HCT116 (cell line): ENCODE measurements at places on chromosomes 6 and 20.

DNA sequence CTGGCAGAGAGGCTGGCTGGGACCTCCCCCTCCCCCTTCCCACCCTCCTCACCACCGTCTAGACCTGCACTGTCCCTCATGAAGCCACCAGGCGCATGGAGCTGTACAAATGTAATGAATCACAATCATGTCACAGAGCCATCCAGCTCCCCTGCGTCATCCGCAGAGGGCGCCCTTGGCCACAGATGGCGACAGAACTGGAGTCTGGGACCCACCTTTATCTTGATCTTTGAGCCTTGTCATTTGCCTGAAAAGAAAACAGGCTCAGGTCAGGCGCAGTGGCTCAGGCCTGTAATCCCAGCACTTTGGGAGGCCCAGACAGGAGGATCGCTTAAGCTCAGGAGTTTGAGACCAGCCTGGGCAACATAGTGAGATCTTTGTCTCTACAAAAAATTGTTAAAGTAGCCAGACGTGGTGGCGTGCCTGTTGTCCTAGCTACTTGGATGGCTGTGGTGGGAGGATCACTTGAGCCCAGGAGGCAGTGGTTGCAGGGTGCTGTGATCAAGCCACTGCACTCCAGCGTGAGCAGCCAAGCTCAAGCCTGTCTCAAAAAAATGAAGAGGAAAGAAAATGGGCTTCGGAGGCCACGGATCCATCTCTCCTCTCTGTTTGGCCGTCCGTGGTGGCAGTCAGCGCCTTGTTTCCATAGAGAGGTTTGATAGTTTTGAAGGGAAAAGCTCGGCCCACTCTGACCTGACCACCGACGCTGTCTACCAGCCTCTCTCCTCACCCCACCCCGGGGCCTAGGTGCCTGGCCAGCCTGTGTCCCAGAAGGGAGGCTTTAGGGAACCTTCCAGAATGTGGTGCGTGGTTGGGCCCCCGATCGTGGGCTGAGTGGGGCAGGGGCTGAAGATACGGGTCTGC is 6.2 kb downstream of the COL9A3 start:
- peak; percentile 85 for DNase-seq

DNA sequence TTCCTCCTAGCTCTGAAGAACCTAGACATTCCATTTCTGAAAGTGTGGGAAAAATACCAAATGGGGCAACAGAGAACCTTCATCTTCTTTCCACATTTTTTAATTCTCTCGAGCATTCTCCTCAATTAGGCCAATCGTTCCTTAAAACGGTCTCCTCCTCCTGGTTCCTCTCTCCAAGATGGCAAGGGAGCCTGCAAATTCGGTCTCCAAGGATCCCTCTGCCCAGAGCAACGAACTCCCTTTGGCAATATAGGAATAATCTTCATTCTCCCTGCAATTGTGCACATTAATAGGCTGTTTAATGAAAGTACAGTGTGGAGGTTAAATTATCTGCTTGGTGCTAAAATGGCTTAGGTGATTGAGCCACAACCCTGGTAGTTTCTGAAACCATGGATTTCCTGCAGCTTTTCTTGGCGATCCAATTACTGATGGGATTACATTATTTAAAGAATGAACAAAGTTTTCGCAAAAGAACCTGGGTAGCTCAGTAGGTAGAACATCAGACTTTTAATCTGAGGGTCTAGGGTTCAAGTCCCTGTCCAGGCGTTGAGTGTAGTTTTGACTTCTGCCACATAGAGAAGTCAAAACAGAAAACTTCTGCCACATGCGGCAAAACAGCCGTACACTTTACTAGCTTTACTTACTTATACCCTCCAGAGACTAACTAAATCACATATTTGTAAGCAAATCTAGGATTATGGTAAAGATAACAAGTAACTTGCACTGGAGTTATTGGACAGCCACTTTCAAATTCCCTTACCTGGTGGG is 102.9 kb upstream of the ZNF184 start:
- DNase-seq = peak; percentile 41

GRCh38 chr6:120278689-120279396 is 929.3 kb upstream of the MAN1A1 start:
- DNase-seq = no peak

- DNase-seq = no peak
Observed at GRCh38 chr6:30997301-30997700, 13.0 kb upstream of the MUC22 start.

DNA sequence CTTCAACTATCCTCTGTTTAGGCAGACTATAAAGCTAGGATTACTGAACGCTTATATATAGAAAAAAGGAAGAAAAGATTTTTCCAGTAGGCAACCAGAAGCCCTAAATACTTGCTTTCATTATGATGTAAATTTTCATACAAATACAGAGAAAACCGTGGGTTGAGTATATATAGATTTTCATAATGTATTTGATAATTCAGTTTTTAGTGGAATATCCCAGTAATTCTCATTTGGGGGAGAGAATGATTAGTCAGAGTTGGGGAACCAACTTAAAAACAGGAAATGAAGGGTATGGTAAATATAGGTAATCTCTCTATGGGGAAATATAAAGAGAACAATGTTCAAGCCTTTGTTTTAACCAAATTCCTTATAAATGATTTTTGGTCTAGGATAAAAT is 154.0 kb upstream of the CITED2 start:
- no peak for DNase-seq

GRCh38 chr6:135506270-135506997 is 8.9 kb upstream of the AHI1 start:
- no peak for DNase-seq

DNA sequence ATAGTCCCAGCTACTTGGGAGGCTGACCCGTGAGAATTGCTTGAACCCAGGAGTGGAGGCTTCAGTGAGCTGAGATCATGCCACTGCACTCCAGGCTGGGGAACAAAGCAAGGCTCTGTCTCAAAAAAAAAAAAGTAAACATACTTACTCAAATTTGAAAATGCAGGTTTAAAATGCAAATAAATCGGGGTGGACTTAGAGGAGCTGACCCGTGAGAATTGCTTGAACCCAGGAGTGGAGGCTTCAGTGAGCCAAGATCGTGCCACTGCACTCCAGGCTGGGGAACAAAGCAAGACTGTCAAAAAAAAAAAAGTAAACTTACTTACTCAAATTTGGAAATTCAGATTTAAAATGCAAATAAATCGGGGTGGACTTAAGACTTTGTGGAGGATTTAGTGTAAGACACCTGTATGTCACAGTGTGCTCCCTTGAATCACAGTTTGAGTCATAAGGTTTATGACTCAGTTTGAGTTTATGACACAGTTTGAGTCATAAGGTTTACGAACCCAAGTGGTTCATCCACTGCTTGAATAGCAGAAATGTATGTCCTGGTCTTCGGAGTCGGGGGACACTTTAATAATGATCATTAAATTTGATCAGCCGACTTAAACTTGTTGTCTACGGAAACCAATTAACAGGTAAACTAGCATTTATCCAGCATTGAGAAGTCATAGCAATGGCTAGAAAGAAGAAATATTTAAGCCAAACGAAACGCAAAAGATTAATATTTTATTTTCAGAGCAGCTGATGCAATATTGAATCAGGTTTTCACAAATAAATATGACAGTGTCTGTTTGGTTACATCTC is 6.8 kb upstream of the MRPS10 start:
- peak; percentile 97 for DNase-seq

GRCh38 chr20:42742926-42743325 is 446.8 kb downstream of the PTPRT start:
- no peak for DNase-seq

- no peak for DNase-seq
Observed at GRCh38 chr6:3325210-3325609, 66.5 kb downstream of the PSMG4 start.

- no peak for DNase-seq
Observed at GRCh38 chr6:13053006-13053461, 275.3 kb downstream of the TBC1D7 start.

- no peak for DNase-seq
Observed at GRCh38 chr6:701700-702479, 9.0 kb upstream of the EXOC2 start.

GRCh38 chr6:97771372-97771771 is 488.4 kb upstream of the MMS22L start:
- no peak for DNase-seq

- DNase-seq = no peak
Observed at GRCh38 chr6:148999929-149000468, 253.2 kb downstream of the UST start.
